HCT116 (cell line): ENCODE measurements at places on chromosomes 6 and 20. TPM values are rescaled to one million over a fixed set of nuclear protein-coding genes. Genes with fewer than 3 reads are reported as not detected.

DNA sequence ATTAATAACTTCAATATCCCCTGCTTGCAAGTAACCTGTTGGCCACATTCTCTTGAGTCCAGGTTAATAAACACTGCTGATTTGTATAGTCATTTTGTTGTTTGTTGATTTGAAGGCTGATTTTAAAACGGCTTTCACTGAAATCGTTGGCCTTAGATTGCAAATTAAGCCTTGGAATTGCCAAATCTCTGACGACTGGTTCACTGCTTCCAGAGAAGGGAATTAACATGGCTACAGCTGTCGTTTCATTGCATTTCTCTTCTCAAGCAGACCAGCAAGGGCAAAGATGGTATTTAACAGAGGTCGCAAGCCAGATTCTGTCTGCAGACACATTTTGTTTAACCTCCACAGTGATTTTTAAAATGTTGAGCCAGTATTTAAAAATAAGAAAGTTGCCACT is 470.9 kb downstream of the TFAP2A start:
- DNase-seq = no peak

The CRNKL1 gene
- total RNA-seq = 20.4 TPM

The BMP2 gene
- total RNA-seq = 0.15 TPM

DNA sequence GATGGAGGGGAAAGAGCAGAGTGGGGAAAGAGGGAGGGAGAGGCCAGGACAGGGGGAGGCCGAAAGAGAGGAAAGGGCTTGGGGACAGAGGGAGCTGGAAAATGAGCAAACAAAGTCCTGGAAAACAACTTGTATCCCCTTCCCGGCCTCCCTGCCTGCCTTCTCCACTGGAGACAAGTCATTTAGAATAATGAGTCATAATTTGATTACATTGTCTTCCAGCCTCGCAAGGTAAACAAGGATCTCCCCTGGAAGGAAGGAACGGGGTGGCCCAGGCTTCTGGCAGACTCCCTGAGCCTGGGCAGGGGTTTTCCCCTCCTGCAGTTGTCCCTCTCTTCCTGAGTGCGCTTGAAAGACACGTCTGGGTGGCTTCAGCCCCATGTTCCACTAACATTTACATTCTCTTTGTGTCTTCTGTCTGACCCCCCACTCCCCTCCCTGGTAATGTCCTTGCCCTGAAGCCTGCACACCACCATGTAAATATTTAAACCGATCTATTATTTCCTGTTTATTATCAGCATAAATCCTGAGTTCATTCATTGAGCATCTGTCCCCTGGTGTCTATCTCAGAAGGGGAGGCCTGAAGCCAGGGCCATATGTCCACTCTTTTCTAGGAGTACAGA is 12.1 kb upstream of the MRPS18A start:
- no peak for DNase-seq
